LNCaP clone FGC (cell line): ENCODE measurements at places on chromosomes 16 and 17.

- no peak for DNase-seq
These were observed 22.1 kb downstream of the TRIM25 start for GRCh38 chr17:56891751-56892150.

DNA sequence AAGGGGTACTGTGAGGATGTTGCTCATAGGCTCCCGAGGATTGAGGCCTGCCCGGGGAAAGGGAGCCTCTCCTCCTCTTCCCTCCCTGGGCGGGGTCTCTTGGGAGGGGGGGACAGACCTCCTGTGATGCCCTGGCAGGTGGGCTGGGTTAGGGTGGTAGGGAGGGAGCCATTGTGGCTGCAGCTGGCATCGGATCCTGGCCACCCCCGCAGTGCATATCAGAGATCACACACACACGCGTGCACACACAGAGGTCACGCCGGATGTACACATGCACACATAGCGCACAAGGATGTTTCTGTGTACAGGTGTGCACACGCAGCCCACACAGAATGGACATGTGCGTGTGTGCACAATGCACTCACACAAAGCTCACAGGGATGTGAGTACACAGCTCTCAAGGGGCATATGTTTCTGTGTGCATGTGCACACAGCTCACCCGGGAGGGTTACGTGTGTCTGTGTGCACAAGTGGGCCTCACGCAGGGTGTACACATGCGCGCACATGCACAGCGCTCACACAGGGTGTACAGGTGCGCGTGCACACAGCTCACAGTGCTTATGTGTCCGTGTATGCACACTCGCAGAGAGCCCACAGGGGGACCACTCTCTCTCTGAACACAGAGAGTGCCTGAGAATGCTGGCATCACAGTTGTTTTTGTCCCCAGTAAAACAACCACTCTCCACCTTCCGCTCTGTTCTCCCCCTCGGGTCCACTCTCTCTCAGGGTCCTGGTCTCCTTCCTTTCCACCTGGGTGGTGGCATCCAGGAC lies 2.4 kb downstream of the GJD3 start:
- no peak for DNase-seq

- no peak for DNase-seq
These were observed 60.3 kb upstream of the HAPSTR1 start for GRCh38 chr16:9031107-9031506.

DNA sequence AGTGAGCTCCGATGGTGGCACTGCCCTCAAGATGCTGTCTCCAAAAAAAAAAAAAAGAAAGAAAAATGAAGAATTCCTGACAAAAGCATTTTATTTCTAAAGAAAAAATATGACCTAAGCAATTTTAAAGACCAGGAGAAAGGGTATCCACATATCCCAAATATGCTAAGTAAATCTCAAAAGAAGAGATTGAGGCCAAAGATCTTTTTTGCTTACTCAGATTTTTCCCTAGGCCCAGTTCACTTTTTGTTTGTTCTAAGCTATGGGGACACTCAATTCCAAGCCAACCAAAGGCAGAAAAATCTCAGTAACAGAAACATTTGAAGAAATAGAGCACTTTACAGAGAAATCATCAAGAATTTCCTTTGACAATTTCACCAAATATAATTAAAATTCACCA lies 150.8 kb downstream of the SOX9 start:
- DNase-seq, result no peak

DNA sequence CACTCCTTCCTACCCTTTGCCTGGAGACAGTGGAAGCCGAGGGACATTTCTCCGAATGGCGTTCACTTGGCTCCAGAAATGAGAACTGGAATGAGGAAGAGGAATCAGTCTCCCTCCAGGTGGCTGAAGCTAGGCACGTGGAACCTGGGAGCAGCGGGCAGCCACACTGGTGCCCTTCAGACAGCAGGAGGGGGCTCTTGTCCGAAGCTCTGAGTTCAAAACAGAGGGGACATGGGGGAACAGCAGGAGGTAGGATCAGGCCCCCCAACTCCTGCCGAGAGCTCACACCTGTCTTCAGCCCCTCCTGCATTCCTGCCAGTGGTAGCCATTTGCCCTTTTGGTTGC lies 41.5 kb downstream of the TMEM235 start:
- no peak for DNase-seq

- DNase-seq, result no peak
These were observed 219.2 kb upstream of the CDH5 start for GRCh38 chr16:66147291-66147690.

DNA sequence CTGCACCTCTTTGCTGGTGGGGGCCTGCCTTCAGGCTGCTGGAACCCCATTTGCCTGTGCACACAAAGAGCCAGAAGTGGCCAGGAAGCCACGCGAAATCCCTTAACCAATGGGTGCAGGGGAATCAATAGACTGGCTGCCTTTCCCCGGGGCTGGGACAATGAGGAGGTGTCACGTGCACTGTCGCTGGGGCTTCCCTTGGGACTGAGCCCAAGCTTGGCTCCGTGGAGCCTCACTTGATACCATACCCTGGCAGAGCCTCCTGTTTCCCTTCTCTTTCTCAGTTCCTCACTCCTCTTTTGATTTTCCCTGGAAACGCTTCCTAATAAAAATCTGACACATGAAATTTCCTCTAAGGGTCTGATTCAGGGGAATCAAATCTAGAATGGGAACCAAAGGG lies 38.8 kb upstream of the C16orf82 start:
- no peak for DNase-seq

DNA sequence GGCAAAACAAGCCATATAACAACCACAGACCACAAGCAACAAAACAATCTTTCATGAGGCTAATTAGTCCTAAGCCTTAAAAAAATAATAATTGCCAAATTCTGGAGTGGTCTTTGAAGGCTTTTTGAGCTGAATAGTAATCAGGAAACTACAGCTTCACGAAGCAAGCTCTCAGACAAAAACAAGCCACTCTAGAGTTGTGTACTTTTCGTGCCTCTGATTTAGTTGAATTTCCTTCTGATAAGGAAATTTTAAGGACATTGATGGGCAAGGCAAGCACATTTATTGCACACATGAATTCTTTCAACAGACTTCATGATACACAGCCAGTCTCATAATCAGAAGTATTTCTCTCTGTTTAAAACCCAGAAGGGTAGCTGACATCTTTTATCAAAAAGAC lies 130.8 kb upstream of the IRX3 start:
- no peak for DNase-seq

DNA sequence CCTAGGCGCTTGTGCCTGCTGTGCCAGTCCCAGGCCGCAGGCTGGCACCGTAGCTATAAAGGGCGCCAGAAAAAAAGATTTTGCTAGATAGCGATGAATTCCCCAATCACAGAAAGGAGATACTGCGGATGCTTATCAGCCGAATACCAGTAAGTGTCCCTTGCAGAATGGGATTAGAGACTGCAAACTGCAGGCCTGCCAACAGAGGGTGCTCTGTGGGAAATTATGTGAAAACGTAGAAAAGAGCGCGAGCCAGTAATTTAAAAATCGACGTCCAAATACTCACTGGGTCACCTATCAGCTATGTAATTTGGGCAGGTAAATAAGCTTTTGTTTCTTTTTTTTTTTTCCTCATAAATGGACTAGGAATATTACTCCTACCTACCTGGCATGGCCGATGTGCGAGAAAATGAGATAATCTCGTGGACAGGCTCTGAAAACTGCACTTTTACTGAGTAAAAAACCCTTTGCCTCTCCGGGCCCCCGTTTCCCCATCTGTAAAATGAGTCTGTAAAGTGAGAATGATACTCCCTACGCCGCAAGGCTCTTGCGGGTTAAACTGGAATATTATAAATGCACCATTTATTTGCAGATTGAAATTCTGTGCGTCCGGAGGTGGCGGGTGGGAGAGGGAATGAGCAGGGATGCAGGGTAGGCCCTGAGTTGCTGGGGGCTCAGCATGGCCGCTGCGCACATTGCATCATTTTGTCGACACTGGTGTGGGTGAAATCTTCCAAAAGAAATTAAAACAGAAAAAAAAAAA lies 1.2 kb upstream of the COG1 start:
- DNase-seq, result peak; percentile 57

DNA sequence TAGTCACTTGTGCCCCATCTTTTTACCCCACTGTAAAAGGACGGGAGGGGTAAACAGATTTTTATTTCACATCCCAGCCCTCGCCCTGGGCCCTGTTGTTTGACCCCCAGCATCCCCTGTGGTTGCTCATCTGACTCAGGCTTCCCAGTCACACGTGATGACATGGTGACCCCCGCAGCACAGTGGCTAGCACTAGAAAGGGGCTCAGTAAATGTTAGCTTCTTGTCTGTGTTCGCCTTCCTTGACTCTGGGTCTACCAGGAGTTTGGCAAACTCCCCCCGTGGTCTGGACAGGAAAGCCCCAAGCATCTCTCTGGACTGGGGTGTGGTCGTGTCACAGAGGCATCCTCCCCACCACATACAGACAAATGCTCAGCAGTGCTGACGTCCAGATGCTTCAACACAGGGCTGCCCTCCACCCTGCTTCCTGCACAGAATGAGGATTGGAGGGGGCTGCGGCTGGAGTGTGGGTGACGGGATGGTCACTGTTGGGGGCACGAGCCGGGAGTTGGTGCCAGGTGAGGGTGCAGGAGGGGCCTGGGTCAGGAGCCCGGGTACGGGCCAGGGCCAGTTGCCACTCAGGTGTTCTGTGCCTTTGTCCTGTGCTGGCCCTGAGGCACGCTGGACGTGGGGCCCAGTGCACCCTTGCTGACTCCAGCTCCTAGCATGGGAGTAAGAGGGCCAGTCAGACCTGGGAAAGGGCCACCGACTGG lies 69.1 kb downstream of the METRNL start:
- no peak for DNase-seq

GRCh38 chr17:82930924-82931698 lies 91.3 kb upstream of the ZNF750 start:
- DNase-seq, result no peak
